Stimulated activated CD8-positive, alpha-beta memory T cell treated with anti-CD3 and anti-CD28 coated beads, Interleukin-4, amount 100 ng/mL, for 1 hour (primary cell): ENCODE measurements at places on chromosomes 13 and 19.

DNA sequence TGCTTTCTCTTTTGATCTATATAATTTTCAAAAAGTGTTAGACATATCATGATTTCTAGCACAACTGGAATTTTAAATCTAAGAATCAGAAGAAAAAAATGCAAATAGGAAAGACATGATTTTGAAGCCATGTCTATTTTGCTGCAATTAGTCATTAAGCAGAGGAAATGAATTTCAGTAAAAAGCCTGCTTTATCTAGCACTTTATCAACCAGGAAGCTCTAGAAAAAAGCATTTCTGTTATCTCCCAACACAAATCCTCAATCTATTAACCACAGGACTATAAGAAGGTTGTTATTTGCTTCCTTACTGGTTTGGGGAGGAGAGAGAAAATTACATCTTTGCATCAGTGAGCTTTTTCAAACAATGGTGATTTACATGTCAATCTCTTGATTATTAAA is 716.7 kb downstream of the DIAPH3 start:
- DNase-seq, result no peak

DNA sequence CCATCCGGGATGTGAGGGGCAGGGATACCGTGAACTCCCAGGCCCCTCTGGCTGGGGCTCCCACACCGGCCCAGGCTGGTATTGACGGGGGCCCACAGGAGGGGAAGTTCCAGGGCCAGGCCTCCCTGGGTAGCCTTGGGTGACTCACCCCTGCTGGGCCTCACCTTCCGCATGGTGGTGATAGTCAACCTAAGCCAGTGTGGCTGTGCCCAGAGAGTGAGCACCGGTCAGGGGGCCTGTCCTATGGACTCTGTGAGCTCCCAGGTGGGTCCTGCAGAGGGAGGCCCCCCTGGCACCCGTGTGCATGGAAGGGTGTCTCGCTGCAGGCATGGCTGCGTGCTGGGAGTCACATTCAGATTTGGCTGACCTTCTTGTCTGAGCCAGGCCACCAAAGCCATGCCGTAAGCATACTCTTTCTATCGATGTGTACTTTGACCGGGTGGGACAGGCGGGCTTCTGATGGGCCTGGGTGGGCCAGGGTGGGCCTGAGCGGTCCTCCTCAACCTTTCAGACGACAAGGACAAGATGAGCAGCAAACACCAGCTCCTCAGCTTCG is 27.6 kb downstream of the DHX34 start:
- no peak for DNase-seq

- peak; percentile 9 for DNase-seq
These were observed 536 bp downstream of the UBA2 start for GRCh38 chr19:34428549-34429285.

GRCh38 chr13:60028021-60028420 is 135.7 kb downstream of the DIAPH3 start:
- no peak for DNase-seq

DNA sequence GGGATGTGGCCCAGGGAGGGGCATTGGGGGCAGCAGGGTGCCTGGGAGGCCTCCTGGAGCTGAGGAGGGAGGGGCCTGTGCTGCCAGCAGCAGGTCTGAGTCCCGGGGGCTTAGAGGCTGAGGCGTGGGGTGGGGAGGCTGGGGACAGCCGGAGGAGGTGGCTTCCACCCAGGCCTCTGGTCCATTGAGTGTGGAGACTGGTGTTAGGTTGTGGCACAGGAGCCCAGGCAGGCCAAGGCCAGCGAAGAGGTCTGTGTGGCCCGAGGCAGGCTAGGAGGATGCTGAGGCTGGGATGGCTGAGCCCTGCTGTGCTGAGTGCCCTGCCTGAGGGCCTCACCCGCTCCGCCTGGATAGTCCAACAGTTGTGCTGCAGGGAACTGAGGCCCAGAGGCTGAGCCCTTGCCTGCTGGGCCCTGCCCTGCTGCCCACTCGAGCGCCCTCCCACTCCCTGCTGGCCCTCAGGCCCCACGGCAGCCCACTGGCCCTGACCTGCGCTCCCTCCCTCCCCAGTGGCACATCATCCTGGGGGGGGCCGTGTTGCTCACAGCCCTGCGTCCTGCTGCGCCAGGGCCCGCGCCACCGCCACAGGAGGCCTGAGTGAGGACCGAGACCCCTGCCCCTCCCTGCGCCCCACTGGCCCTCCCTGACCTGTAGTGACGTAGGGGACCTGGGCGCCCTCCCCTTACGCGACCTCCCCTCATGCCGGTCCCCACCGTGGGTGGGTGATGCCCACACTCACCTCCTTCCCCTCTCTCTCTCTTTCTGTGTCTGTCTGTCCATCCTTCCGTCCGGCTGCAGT is 4.9 kb upstream of the GARIN5A start:
- DNase-seq, result no peak

DNA sequence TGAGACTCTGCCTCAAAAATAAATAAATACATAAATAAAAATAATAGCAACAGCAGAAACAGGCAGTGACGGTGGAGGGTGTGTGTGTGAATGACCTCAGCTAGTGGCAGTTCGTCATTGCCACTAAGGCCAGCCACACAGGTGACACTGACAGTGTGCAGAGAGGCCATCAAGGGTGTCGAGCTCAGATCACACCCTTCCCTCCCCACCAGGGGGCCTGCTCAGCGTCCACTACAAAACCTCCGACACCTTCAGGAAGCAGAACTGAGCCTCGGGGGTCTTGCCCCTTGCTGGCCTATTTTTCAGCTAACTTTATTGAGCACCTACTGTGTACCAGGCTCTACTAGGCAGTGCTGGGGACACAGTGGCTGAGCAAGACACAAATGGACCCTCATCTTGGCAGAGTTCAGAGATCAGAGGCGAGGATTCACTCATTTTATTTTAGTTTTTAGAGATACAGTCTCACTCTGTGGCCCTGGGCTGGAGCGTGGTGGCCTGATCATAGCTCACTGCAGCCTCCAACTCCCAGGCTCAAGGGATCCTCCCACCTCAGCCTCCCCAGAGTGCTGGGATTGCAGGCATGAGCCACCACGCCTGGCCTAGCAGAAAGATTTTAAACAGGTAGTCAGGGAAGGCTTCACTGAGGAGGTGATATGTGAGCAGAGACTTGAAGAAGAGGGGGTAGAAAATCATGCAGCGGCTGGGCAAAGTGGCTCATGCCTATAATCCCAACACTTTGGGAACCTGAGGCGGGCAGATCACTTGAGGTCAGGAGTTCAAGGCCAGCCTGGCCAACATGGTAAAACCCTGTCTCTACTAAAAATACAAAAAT is 30.3 kb upstream of the SEMA6B start:
- no peak for DNase-seq

DNA sequence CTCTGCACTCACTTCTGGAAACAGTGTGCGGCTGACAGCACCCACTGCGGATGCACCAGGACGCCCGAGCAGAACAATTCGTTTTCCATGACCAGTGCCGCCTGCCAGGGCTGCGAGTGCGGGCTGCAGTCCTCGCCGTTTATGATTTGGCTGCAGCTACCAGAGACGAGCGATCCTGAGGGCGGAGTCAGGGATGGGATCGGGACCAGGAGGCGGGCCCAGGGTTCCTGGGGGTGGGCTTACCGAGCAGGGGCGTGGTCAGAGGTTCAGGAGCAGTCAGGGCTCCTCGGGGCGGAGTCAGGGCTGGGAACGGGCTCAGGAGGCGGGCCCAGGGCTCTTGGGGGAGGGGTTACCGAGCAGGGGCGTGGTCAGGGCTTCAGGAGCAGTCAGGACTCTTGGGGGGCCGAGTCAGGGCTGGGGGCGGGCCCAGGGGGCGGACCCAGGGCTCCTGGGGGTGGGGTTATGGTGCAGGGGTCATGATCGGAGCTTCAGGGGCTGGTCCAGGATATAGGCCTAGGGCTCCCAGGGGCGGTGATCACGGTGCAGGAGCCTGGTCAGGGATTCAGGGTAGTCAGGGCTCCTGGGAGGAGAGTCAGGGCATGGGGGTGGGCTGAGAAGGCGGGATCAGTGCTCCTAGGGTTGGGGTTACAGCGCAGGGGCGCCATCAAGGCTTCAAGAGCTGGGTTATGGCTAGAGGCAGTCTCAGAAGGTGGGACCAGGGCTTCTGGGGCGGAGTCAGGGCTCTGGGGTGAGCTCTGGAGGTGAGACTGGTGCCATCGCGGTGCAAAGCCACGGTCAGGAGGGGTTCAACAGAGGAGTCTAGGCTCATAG is 1.7 kb downstream of the KLK4 start:
- DNase-seq, result no peak

GRCh38 chr13:111846391-111847159 is 220.4 kb upstream of the SOX1 start:
- no peak for DNase-seq

DNA sequence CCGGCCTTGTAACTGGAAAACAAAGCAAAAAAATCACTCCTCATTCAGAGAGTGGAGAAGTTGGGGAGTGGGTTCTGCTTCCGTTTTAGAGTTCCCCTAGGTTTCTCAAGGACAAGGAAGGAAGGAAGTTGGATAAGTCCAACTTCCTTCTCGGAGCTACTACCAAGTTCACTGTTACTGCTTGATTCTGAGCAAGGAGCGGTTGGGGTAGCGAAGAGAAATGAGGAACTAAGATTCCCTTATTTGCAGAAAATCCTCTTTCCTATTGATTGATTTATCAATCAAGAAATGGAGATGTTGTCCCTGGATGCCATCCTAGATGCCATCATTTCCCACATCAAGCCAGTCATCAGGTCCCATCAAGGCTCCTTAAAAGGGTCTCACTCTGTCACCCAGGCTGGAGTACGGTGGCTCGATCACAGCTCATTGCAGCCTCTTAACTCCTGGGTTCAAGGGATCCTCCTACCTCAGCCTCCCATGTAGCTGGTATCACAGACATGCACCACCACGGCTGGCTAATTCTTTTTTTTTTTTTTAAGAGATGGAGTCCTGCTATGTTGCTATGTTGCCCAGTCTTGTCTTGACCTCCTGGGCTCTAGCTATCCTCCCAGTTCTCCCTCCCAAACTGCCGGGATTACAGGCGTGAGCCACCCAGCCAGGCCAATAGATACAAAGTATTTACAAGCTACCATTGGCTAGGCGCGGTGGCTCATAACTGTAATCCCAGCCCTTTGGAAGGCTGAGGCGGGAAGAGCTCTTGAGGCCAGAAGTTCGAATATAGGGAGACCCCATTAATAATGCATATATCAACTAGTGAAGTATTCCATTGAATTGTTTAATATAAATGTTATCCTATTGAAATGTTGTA is 809 bp upstream of the B9D2 start:
- DNase-seq, result no peak

DNA sequence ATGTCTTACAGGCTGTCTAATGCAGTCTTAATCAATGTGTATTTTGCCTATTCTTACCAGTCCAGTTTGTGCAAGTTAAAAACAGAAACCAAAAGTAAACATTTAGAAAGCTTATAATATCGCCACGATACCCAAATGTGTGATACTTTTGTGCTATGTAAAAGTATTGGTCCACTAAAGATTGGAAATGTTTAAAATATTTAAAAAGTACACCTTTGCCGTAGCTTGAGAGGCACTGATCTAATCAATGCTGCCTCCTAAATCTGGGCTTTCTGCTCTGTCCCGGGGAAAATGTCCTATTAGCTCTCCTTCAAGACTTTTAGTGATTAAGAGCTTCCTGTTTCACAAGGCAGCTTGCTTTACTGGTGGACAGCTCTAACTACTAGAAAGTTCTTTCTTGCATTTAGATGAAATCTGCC is 64.7 kb downstream of the DNAJC15 start:
- DNase-seq, result no peak

- peak; percentile 77 for DNase-seq
These were observed 5.3 kb downstream of the DHPS start for GRCh38 chr19:12676384-12676792.
